ENCODE measurements at places on chromosomes 6 and 20.
A peak's percentile ranks its signal among the peaks of the same experiment; 100 is the strongest.

DNA sequence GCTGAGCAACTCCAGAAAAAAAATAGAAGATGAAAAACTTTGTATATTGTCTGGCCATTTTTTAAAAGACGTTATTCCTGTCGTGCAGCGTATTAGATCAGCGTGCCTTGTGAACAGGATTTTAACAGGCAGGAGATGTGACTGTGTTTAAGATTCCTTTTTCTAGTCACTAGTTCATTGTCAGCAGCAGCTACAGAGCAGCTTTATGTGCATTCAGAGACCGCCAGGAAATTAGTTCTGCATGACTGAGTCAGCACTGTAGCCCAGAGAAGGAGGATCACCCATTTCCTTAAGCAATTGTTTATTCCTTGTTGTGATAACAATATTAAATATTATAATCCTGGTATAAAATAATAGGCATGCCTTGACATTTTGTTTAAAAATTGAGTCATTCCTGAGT is 75.4 kb upstream of the ADGRB3 start:
- DNase-seq: no peak

- peak; percentile 7 for DNase-seq
These were observed 330.9 kb upstream of the CDH4 start for GRCh38 chr20:60921022-60921622.

- DNase-seq: no peak
These were observed 45.3 kb downstream of the B4GALT5 start for GRCh38 chr20:49668181-49668877.

- DNase-seq: no peak
These were observed 10.8 kb downstream of the RBCK1 start for GRCh38 chr20:418858-419365.

DNA sequence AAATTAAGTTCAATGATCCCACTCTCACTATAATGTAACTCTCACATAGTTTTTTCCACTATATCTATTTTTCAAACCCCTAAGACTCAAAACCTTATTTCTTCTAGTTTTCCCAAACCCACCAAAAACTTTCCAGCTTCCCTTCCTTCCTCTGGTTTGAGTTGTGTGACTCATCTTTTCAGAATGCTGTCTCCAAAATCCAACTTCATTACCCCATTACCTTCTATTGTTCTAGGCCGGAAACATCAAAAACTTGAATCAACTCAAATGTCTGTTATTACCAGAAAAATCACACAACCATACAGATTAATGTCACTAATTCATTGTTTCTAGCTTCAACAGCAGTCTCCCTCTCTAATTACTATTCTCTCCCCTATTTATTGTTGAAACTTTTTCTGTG is 1090.3 kb downstream of the HACE1 start:
- DNase-seq: no peak

DNA sequence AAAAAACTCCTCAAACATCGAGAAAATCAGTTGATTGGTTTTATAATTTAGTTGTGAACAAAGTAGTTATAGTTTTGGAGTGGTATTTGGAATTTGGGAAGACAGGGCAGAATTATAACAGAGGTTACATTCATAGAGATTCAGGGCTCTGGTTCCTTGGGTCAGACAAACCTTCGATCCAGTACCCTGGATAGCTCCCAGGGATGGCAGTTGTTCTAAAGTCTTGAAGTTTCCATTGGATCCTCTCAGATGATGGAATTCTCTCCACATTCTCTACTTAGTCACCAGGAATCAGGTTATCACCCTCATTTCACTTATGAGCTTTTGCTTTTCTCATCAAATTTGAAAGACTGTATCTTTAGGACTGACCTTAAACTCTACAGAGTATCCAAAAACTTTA is 285.1 kb downstream of the CENPW start:
- DNase-seq: no peak

GRCh38 chr20:37406010-37406998 is 60.4 kb downstream of the SRC start:
- peak; percentile 20 for DNase-seq

DNA sequence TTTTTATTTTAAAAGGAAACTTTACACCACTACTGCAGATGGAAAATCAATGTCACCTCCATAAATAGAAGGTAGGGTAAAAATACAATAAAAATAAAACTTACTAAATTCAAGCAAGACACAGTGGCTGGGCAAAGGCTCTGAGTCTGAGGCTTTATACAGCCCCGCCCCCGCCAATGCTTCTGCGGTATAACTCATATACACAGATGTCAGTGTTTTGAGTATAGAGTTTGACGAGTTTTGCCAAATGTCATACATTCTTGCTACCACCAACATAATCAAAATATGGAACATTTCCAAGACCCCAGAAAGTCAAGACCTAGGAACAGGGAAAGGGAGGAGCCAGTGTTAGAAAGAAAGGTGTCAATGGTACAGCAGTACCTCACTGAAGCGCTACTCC is 12.8 kb downstream of the NFATC2 start:
- no peak for DNase-seq

- DNase-seq: no peak
These were observed 76.2 kb upstream of the TRAF3IP2 start for GRCh38 chr6:111681860-111682259.

DNA sequence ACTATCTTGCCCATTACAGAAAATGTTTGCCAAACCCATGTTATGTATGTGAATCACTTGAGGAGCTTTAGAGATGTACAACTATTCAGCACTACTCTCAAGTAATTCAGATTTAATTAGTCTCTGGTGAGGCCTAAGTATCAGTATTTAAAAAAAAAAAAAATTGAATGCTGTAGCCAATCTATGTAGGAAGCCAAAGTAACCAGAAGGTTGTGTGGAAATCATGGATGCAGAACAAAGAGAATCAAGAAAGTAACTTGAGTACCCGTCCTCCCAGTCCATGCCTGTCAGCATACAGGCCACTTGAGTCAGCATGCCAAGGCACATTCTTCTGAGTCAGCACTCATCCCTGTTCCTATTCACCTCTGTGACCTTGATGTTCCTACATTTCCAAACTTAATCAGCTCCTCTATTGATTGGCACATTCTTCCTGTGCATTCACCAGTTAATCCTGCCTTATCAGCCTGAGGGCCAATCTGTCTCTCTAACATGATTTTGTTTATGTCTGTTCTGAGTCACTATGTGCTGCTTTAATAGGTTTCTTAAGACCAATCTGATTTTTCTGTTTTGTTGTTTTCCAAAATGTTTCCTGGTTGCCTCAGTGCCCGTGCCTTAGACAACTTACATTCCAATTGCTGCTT is 165.6 kb downstream of the KCNQ5 start:
- DNase-seq: no peak

GRCh38 chr20:35893942-35894341 is 60.4 kb downstream of the SCAND1 start:
- no peak for DNase-seq

GRCh38 chr6:31170600-31170881 is at the start of gene POU5F1:
Gene POU5F1, minus strand, starts transcription at chr6:31170682. Its CDS starts 62 bp downstream, at chr6:31170620.
- DNase-seq: no peak

DNA sequence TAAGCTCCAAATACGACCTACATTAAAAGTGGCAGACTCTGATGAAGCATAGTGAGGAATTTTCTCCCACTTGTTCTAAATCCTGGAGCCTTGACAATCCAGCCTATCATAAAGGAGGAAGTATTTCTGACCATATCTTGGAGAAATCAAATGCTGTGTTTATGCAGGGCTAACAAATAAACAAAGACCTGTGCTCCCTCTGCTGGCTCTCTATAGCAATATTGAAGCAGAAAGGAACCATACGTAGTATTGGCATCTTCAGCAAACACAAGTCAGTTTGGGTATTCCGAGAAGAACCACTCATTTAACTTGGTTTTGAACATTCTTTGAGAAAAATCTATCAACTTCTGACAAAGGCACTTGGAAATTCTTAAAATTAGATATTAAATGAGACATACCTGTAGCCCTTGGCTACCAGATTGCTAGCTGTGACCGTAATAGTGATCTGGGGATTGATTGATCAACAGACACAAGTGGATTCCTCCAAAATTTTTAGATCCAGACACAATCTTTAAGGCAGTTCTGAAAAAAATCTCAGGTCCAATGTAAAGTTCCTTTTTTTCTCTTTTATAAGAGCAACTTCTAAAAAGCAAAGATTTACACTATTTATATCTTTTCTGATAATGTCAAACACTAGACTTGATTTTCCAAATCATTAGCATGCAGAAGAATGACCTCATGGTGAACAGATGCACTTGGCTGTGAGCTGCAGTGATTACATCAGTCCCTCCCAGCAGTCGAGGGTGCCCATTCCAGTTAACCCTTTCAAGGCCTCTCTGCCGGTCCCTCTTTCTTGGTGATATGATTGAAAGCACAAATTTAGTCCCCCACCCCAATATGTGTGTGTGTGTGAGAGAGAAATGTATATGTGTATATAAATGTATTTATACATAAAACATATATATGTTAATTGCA is 40.2 kb downstream of the INSM1 start:
- no peak for DNase-seq

DNA sequence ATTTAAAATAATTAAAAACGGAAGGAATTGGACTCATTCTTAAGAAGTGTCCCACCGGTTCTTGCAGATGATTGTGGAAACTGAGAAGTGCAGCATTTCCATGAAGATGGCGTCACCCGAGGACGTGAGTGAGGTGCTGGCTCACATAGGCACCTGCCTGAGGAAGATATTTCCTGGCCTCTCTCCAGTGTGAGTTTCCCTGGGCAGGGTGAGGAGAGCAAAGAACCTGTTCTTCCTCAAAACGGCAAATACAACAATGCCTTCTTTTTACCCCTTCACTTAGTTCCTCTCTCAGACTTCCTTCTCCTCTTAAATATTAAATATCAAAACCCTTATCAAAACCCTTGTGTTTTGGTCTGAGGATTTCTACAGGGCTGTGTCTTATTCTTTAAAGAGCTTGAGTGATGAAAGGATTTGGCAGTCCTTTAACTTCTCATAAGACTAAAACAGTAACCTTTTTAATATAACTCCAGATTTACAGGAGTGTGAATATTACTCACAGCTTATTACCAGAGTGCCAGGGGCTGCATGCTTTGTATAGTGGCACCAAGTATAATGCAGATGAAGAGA is 156.3 kb downstream of the CARMIL1 start:
- DNase-seq: no peak

GRCh38 chr6:18412644-18413043 is 25.5 kb downstream of the RNF144B start:
- DNase-seq: no peak

- DNase-seq: no peak
These were observed 665.6 kb downstream of the PTPRT start for GRCh38 chr20:42524058-42524457.

GRCh38 chr6:120302041-120302440 is 952.5 kb upstream of the MAN1A1 start:
- no peak for DNase-seq

DNA sequence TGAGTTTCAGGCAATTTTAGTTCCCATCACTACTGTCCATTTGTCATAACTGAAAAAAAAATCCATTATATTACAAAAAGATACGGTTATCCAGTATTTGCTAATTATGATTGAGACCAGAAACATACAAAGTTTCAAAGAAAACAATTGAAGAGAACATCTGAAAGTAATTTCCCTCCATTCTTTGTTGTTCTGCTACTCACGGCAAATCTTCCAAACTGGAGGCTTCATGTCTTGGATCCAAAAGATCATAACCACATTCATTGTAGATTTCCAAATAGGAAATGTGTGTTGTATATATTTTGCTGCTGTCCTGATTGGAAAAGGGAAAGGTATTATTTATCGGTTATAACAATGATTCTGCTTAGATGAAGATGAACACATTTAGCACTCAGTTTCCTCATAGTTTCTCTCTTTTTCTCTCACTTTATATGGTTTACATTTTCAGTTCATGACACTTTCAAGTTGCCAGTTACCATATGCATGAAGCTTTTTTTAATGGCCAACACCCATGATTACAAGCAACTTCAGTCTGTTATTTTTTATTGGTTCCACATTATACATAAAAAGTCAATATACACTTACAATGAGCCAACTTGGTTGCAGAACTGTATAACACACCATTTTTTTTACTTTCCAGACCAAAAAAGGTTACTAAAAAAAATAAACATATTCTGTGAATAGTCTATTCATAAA is 90.4 kb downstream of the KIF6 start:
- no peak for DNase-seq

GRCh38 chr6:157674061-157674460 is 149.0 kb upstream of the SNX9 start:
- no peak for DNase-seq

DNA sequence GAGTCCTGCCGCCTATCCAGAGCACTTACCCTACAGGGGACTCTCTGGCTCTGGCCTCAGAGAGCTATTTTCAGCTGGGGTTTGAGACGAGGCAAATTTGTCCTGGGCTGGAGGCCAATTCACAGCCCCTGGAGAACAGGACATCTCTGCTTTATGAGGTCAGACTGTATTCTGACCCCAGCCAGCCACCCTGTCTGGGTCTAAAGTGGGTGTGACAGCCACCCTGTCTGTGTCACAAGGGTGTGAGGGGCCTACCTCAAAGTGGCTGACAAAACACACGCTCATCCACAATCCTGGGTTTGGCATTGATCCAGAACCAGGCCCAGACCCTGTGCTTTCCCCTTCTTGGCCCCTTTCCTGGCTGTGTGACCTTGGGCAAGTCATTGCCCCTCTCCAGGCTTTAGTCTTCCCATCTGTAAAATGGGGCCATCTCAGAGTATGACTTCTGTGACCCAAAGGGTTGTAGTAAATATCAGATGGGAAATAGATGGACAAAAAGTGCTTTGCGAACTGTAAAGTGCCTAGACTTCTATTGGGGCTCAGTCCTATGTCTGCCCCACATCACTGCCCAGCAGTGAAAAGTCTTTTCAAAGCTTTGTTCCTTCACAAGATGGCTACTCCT is 44.1 kb upstream of the TGM2 start:
- DNase-seq: no peak

DNA sequence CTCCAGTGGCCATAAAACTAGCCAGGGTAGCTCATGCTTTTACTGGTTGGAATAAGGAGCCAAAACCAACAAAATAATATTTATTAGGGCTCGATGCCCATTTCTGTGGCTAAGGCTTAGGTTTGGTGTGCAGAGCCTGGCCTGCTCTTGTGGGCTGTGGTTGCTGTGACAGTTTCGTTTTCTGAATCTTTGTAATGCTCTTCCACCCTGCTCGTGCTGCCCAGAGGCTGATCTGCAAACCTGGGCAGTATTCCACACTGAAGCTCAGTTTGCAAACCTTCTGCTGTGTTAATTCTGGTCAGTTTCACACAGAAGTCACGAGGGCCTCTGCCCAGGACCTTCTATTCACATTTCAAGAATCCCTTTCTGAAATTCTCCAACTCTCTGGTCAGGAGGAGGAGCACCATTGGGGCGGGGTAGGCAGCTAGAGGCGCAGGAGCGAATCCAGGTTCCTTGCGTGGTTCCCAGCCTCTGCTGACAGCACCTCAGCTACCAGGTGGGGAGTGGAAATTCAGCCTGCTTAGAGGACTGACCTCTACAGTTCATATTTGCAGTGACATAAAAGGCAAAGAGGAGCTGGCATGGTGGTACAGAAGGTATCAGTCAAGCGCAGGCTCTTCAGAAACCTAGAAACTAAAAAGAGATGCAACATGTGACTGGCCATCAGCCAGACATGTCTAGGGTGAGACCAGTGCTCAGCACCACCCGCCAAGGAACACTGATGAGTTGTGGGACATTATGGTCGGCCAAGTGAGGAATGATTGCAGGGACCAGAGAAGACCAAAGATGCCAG is 14.3 kb upstream of the C20orf144 start:
- DNase-seq: no peak

GRCh38 chr6:109304284-109305015 is 77.8 kb downstream of the CD164 start:
- peak; percentile 27 for DNase-seq

- DNase-seq: peak; percentile 77
These were observed 1.3 kb downstream of the KPNA5 start for GRCh38 chr6:116682334-116682712.
